ENCODE measurements at places on chromosomes 6 and 20.

GRCh38 chr6:94045099-94045829 lies 625.9 kb upstream of the EPHA7 start:
- no peak for DNase-seq

GRCh38 chr6:157021993-157022740 lies 245.0 kb downstream of the ARID1B start:
- peak; percentile 66 for DNase-seq

GRCh38 chr6:110882274-110882619 lies 7.7 kb downstream of the AMD1 start:
- DNase-seq: no peak

GRCh38 chr6:14091339-14091978 lies 26.1 kb upstream of the CD83 start:
- DNase-seq: no peak

- DNase-seq: no peak
Observed at GRCh38 chr6:142886431-142887170, 58.4 kb downstream of the HIVEP2 start.
